ENCODE measurements at places on chromosomes 5 and 9.

GRCh38 chr5:81638471-81638870 is 112.4 kb downstream of the SSBP2 start:
- no peak for DNase-seq

GRCh38 chr9:137697832-137698231 is 79.0 kb downstream of the EHMT1 start:
- no peak for DNase-seq

DNA sequence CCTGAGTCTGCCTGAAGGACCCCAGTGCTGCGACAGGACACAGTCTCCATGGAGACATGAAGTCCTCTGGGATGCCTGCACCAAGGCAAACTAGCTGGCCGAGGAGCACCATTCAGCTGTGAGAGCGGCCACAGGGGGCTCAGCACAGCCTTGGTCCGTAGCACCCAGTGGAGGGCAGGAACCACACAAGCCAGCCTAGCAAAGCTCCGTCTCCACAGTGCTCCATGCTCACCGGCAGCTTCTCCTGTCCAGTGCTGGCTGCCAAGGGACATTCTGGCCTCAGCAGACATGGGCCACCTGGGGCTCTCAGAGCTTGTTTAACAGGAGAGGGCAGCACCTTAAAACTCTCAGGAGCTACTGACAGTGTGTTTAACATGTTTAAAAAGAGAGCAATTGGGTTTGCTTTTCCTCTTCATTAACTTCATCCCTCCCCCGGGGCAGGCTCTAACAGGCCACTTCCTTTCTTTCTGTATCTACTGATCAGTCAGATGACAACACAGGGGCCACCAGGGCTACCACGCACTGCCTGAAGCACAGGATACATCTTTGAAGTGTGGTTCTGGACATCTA is 57.0 kb downstream of the SECISBP2 start:
- no peak for DNase-seq

DNA sequence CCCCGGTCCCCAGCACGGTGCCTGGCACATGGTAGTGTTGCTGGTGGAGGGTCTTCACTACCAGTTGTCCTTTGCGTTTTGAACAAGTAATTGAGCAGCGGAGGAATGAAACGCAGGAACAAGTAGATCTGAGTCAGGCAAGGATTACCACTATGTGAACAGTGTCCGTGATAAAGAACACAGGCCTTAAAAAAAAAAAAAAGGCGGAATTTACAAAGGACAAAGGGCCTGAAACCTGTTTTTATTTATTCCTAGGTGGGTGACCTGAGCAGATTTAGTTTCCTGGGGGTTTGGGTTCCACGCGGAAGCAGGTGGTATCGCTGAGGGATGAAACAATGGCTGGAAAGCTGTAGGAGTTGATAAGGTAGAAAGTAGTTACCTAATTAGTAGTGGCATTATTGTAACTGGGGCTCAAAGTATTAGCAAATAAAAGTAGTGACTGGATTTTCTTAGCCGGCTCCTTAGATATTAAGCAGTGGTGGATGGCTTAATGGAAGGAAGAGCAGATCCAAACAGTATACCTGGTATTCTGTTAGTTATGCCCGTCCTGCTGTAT is 1.1 kb downstream of the RUSC2 start:
- no peak for DNase-seq

- DNase-seq, result no peak
These were observed 1.4 kb downstream of the MARCHF3 start for GRCh38 chr5:127028822-127029457.

GRCh38 chr5:58348996-58349728 is 110.7 kb downstream of the PLK2 start:
- no peak for DNase-seq

GRCh38 chr9:8868632-8869031 is 1069.1 kb upstream of the DMAC1 start:
- no peak for DNase-seq

DNA sequence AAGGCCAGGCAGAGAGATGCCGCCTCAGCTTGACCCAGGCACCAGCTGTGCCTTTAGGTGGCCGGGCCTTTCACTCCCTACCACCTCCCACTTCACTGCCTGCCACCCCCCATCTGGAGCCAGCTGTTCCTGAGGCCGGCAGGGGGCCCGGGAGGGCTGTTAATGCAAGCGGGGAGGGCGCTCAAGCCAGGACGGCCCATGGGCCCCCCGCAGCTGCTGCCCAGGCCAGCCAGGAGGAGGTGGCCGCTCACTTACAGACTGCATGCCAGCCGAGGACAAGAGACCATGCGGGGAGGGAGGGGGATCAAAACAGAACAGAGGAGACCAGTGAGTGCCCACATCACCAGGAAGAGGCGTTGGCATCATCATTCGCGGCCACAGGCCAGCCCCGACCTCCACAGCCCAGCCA is 4.5 kb downstream of the ABCA2 start:
- peak; percentile 45 for DNase-seq

GRCh38 chr9:130936285-130937117 is 2.5 kb downstream of the FIBCD1 start:
- no peak for DNase-seq

DNA sequence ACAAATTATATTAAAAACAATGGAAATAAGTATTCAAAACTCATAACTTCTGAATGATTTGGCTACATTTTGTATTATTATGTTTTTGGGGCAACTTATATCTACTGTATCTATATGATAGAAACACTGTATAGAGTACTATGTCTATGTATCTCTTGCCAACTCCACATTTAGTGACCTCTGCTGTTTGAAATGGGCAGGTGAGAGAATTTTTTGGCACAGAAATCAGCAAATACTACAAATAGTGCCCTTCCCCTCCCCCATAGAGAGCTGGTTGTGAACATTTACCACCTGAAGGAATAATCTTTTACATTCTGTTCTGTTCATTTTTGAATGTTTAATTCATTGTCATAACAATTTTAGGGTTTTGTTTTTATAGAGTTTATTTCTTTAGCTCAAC is 545.3 kb downstream of the PDE4D start:
- DNase-seq, result no peak

GRCh38 chr5:57804505-57804904 is 321.9 kb upstream of the ACTBL2 start:
- DNase-seq, result no peak

DNA sequence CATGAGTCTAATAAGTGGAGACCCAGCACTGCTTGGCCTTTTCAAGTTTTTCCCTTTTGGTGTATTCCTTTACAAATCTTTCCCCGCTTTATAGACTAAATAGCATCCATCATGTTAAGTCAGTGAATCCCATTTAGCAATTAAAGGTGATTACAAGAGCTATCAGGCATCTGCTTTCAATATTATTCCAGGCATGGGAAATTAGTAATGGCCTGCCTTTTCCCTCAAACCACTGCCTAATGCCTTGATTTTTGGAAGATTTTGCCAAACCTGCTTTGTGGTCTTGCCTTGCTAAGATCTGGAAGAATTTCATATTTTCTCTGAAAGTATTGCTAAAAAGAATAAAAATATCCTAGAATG is 102.8 kb upstream of the GNA14 start:
- no peak for DNase-seq

GRCh38 chr9:104968025-104968982 is 40.3 kb upstream of the ABCA1 start:
- peak; percentile 96 for DNase-seq

GRCh38 chr9:20805766-20806165 is 121.7 kb downstream of the FOCAD start:
- no peak for DNase-seq

GRCh38 chr9:32706725-32707100 is 71.2 kb upstream of the TAF1L start:
- DNase-seq, result no peak

DNA sequence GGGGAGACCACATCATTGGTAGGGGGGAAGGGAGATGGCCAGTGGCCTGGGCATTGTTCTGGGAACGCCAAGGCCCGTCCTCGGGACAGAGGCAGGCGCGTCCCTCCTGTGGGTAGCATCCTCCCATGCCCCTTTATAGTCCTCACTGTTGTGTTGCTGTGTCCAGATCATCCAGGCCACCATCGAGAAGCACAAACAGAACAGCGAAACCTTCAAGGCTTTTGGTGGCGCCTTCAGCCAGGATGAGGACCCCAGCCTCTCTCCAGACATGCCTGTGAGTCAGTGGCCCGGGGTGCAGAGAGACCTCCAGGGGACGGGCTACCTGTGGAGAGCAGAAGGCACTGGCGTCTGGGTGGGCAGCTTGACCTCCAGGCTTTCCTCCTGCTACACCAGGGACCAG is 38.4 kb upstream of the SUSD3 start:
- no peak for DNase-seq

DNA sequence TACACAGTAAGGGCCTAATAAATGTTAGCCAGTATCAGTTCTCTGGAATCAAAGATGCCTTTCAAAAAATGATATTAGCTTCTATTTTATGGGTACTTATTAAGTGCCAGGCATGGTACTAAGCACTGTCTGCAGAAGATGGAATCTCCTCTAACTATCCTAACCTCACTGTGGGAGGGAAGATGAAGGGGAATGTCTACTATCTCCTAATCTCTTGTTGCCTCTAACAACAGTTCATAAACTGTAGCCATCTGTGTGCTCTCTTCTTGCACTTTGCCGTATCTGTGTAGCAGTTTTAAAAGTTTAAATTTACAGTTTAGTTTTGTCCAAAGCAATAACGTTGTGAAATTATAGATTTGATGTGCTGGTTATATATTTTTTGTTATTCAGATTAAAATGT is 99.6 kb upstream of the CCDC112 start:
- DNase-seq, result no peak
